AML-193 (cell line): ENCODE measurements at places on chromosomes 3 and 15.

DNA sequence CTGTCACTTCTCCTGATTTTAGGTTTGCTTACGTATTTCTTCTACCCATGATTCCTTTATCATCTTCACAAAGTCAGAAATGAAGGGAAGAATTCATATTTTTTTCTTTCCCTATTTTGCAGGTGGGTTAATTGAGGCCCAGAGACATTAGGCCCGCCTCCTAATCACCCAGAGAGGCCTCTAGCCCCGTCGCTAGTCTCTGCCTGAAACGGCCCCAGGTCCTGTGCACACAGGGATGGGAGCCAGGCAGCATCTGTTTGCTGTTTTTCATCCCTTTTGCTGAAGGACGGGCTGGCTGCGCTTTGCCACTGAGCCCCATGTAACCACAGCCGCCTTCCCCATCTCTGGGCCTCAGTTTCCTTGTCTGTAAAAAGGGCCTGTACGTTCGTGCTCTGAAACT is 135.9 kb downstream of the FBLN2 start:
- no peak for DNase-seq

DNA sequence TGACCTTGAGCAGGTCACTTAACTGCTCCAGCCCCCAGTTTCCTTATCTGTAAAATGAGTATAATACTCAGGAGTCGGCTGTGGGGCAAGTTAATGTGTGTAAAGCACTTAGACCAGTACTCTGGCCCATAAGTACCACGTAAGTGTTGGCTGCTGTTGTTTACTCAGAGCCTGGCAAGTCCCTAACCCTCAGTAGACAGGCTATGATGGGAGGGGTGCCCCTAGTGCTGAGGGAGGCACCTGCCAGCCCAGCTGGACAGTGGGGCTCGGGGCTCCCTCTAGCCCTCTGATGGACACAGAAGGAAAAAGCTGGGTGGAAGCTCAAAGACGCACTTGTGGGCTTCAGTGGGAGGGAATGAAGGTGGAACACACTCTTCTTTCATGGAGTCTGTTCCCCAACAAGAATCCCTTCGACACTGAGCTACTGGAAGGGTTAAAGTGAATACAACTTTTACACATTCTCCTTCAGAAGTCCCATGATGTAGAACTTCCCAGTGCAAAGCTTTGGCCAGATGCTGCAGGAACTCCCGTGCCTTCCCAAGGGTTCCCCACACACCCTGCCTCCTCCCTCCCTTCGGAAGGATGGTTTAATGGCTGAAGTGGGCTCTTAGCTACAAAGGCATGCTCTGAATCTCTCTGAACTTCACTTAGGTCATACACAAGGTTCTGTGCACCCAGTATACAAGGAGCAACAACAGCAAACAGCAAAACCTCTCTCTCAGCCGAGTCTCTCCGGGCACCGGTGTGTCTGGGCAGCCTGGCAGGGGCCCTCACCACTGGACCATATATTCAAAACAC is 25.4 kb downstream of the TMEM44 start:
- DNase-seq: no peak

DNA sequence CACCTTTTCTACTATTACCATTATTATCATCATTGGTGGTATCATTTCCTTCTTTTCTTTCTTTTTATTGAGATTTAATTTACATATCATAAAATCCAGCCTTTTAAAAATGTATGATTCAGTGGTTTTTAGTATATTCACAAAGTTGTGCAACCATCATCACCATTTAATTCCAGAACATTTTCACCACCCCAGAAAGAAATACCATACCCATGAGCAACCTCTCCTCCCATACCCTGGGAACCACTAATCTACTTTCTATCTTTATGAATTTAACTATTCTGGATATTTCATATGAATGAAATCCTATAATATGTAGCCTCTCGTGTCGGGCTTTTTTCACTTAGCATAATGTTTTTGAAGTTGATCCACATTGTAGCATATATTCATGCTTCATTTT is 29.1 kb downstream of the AAGAB start:
- no peak for DNase-seq

DNA sequence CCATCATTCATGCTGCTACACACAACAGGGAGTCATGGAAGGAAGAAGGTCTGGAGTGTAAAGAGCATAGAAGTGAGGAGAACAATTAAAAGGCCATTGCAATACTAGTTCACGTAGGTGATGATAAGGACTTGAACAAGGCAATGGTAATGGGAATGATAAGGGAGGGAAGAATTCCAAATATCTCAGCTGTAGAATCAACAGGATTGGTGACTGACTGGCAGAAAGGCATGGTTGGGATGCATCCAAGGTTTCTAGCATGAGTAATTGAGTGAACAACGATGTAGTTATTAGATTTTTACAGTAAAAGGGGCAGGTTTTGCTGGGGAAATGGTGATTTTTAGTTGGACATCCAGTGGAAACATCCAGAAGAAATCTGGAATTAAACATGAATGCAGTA is 2.4 kb upstream of the SEC62 start:
- no peak for DNase-seq

DNA sequence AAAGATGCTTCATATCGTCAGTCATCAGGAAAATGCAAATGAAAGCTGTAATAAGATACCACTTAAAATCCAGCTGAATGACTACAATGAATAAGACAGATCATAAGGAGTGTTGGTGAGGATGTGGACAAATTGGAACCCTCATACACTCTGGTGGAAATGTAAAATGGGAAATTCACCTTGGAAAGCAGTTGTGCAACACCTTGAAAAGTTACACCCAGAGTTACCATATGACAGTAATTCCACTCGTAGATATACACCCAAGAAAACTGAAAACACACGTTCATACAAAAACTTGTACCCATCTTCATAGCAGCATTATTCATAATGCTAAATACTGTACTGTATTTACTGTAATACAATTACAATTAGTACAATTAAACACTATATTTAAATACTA is 2.3 kb downstream of the TTC23 start:
- no peak for DNase-seq

GRCh38 chr3:70273492-70273891 is 38.9 kb downstream of the MDFIC2 start:
- no peak for DNase-seq

DNA sequence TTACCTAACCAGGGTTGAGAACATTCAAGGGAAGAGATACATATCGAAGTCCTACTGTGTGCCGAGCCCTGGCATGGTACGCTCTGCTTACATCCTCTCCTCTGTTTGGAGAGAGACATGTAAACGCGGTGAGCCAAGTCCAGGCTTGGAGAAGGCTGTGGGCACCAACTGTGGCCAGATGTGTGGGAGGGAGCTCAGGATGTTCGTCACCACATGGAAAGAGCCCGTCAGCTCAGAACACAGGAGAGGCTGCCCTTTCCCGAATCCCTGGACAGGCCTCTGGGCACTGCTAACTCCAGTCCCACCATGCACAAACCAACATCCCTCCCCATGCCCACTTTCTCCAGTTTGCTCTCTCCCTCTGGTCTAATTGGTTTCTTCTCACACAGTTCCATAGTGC is 43.0 kb downstream of the MESD start:
- no peak for DNase-seq

DNA sequence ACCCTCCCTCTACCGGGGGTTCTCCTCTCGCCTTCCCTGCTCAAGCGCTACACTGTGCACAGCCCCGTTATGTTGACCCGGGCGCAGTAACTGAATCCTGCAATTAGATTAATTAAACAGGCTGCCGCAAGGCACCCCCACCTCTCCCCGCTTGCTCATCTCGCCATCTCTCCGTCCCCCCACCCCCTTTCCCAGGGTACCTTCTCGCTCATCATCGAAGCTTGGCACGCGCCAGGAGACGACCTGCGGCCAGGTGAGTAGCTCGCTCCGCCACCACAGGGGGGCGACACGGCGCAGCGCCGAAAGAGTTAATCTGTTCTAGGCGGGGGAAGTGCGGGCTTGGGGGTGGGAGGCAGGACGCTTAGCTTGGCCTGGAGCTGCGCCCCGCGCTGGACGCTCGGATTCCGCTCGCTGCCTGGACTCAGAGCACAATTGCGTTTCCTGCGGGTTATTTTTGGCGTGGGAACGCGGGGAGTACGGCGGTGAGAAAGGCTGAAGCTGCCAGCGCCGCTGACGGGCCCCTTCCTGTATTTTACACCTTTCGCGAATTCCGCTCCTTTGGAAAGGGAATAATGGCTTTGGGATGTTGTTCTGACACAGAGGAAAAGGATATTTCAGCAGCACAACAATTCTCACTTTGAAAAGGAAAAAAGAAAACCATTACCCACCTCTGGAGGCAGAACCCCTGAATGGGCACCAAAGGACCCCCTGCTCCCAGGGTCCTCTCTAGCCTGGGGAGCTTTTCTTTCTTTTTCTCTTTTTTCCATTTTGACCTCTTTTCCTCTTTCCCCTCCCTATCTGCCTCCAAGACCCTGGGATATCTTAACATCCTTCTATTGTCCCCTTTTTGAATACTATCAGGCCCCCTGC is 1.5 kb downstream of the DLL4 start:
- no peak for DNase-seq

- no peak for DNase-seq
These were observed 984.1 kb upstream of the GBE1 start for GRCh38 chr3:82745544-82745943.

- no peak for DNase-seq
These were observed 190.7 kb upstream of the SGO1 start for GRCh38 chr3:20376665-20377217.

DNA sequence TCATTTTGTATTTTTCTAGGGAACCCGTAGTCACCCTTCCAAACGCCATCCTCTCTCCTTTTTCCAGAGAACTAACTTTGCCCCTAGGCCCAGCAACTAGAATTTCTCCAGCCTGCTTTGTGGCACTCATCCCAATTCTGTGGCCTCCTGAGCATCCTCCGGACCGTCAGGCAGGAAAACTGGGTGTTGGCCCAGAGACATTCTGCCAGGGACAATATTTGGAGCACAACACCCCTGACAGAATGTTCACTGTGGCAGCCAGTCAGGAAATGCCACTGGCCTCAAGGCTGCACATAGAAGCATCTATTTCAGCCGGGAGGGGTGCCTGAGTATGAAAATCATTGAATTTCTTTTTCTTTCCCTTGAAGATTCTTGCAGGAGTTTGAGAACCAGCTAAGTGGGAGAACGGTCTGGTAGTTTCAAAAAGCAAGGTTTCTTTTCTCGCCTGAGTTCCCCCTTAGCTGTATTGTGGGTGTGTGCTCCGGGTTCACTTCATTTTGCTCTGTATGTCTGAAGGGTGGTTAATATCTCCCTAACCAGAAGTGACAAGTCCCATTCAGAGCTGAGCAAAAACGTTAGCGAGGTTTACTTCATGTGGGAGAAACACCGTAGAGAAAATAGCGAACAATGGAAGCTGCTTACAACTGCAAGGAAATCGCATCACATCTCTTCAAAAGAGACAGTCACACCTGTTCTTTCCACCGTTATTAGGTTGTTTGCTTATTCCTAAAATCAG is 108.1 kb upstream of the TPM1 start:
- DNase-seq: no peak

- DNase-seq: no peak
These were observed 83.6 kb upstream of the ABHD2 start for GRCh38 chr15:89004726-89005030.

GRCh38 chr3:62824965-62825592 is 50.1 kb downstream of the CADPS start:
- no peak for DNase-seq

GRCh38 chr3:195711813-195712534 is 8.8 kb upstream of the MUC20 start:
- DNase-seq: no peak

- no peak for DNase-seq
These were observed 23.2 kb downstream of the LMCD1 start for GRCh38 chr3:8524656-8525399.

DNA sequence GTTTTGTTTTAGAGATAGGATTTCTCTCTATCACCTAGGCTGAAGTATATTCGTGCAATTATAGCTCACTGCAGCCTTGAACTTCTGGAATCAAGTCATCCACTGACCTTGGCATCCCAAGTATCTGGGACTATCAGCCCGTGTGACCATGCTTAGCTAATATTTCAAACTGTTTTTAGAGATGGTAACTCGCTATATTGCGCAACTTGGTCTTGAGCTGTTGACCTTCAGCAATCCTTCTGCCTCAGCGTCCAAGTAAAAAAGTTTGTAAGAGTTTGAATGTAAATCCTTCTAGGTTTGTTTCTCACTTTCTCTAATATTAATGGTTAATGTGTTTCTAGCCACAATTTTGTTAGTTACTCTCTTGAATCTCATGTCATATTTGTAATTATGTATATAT is 1243.5 kb upstream of the CADM2 start:
- no peak for DNase-seq
